ENCODE measurements at places on chromosomes 2 and 18. TPM values are rescaled to one million over a fixed set of nuclear protein-coding genes. Genes with fewer than 3 reads are reported as not detected.
A peak's percentile ranks its signal among the peaks of the same experiment; 100 is the strongest.

CHAC2 gene
- 9.4 TPM for total RNA-seq

DNA sequence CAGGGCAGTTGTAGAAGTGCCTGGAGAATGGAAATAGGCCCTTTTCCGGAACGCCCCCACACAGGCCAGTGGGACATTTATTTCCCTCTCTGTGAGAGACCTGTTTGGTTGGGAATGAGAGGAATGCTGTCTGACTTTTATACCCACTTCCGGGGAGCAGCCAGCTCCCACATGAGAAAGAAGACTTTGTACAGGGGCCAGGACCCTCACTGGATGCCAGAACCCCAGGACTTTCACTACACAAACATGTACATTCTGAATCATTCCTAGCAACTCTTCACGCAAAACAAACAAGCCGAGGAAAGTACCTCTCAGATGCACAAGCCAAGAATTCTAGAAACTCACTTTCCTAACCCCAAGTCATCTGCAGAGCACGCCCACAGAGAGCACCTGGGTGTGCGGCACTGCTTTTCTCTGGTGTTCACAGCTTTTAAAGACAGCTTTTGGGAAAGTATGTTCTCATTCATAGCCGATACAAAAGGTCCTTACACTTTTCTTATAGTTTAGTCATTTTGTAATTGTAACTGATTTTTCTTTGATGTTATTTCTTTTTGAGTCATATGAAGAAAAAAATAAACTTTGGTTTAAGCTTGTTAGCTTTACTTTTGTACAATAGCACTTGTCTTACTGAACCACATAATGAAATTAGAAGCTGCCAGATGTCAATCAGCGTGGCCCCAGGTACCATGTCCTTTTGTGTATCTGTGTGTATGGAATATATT, 856.1 kb upstream of the ID2 start:
- no peaks in the 10 kb centered on the region for H3K27me3 ChIP-seq
- peak overlapping the region; percentile 56 for H3K4me3 ChIP-seq
- DNase-seq = peak; percentile 83
- peaks cover 38% of the 10 kb centered on the region for H3K36me3 ChIP-seq
- peak overlapping the region; percentile 88 for H3K27ac ChIP-seq

CGREF1 gene
- total RNA-seq = 0.81 TPM

STARD6 gene
- not detected for total RNA-seq

DNA sequence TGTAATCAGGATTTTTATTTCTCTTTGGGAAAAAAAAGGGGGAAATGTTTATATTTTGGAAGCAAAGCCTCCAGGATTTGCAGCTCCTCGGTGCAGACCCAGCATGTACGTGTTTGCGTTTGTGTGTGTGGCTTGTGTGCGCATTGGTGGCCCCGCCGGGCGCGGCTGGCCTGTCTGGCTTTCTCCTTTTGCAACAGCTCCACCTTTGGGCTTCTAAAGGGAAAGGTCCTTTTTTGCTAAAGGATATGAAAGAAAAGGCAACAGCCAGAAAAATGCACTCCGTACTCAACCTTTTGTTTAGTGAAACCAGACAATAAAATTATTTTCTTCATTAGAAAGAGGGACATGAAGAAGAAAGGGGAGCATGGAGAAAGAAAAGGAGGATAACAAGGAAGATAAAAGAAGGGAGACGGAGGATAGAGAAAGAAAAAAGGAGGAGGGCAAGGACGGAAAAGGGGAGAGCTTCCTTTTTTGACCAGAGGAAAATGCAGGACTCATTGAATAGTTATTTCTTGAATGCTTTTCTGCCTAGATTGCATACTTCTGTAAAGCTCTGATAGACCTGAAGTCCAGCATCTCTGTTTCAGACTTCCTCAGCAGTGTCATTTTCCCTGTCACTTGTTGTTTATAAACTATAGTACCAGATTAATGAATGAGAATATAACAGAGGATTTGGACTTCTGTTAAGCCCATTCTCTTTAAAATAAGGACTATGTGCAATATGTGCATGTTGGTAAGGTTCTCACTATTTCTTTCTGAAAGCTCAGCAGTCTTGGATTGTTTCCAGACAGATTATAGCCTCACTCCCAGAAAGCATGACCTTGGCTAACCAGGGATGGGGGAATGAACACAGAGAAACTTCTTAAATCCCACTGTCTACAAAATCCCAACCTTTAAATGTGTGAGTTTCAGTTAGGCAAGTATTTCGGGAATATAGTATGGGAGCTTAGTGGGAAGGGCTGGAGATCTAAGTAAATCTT, 563.1 kb upstream of the PIK3C3 start:
- no peak overlapping the region for H3K27ac ChIP-seq
- peaks cover 14% of the 10 kb centered on the region for H3K27me3 ChIP-seq
- no peaks in the 10 kb centered on the region for H3K36me3 ChIP-seq

All from activated T-cell treated with anti-CD3 and anti-CD28 coated beads, Interleukin-2, amount 50 U/mL, for 72 hours (primary cell).